Activated CD4-positive, alpha-beta memory T cell treated with anti-CD3 and anti-CD28 coated beads for 36 hours (primary cell): ENCODE measurements at places on chromosomes 12 and 14. TPM values are rescaled to one million over a fixed set of nuclear protein-coding genes. Genes with fewer than 3 reads are reported as not detected.

GRCh38 chr12:166425-167075, 47.4 kb downstream of the SLC6A12 start:
- DNase-seq = no peak

Gene KIF5A
- total RNA-seq = 0.90 TPM

Gene C1QL4
- total RNA-seq = not detected

DNA sequence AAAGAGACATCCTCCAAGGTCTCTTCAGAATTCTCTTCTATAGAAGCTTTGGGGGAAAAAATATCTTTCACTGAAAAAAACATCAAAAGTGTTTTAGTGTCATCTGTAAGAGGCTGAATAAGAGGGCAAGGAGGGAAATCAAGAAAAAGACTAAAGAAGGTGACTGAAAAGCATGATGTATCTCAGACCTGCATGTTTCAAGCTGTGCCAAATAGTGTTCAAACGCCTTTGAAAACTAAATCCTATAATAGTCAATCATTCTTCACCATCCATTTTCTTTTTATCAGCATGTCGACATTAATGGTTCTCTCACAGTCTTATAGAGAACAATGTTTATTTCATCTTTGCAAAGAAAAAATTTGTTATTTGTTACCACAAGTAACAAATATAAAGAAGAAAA, 94.5 kb downstream of the CEP128 start:
- DNase-seq = no peak

Gene SRRM4
- not detected for total RNA-seq

Gene GSKIP
- total RNA-seq = 29.7 TPM

DNA sequence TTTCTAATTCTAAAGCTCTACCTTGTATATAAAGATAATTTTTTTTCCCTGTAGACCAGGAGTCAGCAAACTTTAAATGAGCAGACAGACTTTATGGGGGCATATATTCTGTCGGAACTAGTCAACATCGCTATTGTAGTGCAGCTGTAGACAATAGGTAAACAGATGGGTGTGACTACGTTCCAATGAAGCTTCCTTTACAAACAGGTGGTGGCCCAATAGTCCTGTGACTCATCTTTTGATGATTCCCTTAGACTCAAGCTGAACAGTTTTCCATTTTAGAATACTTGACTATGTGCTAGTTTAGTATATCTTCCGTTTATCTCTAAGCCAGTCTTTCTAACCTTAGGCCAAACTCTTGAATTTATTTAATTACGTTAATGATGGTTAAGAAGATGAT, 16.3 kb downstream of the MUCL1 start:
- DNase-seq = no peak

Gene NAA30
- 14.4 TPM for total RNA-seq

DNA sequence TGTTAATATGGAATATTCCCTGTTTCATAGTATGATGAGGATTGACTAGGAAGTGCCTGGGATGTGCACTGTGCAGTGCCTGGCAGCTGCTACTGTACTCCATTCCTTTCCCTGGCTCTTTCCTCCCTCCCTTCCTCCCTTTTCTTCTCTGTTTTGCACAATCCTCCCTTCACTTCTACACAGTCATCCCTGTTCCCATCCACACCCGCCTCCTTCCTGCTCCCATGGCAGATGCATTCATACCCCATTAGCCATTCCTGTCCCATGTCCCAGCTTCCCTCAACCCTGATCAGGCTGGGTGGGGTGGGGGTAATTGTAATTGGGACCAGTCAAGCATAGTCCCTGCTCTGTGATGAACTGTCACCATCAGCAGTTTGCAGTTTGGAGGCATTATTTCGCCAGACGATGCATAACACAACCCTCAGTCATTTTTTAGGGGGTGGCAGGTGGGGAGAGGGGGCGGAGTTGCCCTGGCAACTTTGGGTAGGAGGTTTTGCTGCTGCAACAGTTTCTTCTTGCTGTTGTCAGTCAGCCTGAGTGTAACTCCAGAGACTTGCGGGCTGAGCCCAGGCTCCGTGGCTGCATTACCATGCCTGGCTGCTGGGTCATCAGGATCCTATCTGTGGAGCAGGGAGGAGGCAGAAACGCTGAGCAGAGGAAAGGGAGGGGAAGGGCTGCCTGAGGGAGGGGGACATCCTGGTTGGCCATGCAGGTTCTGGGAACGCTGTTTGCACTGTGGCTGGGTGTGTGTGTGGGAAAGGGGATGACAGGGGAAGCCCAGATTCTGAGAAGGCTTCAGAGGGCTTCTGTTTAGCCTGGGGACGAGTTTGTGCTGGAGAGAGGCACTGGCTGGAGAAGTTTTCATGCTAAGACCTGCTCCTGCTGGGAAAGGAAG, 4.1 kb upstream of the KRT84 start:
- DNase-seq = no peak

Gene TIMM9
- 66.7 TPM for total RNA-seq

GRCh38 chr12:132075714-132076553, 68.2 kb downstream of the DDX51 start:
- no peak for DNase-seq

- no peak for DNase-seq
Measured at GRCh38 chr12:26340649-26341048, 145.3 kb downstream of the SSPN start.

DNA sequence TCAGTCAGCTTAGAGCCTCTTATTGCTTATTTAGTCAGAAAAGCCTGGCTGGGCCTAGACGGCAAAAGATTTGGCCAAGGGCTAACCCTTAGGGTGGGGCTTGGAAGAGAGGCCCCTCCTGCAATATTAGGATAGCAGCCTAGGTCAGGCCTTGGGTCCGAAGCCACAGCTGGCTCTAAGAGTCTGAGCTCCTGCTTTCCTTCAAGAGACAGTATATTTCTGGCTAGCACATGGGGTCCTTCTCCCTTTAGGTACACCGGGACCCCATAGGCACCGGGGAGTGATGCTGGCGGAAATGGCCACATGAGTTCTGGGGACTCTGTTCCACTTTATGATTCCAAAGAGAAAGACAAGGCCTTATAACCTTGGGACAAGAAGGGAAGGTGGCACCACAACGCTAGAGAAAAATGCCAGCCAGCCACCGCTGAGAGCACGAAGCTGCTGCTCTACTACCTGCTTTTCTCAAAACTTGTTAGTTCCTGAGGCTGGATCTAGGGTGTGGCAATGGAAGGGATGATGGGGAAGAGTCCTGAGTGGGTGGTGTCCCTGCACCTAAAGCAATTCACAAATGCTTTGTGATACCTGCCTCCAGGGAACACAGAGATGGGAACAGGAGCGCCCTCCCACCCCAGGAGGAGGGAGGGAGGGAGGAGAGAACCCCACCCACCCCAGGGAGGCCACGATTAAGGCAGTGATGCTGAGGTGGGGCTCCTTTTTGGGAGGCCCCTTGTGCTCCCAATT, 3.1 kb upstream of the AVIL start:
- no peak for DNase-seq

GRCh38 chr14:81591266-81591665, 57.6 kb upstream of the SEL1L start:
- DNase-seq = no peak

Gene NELL2
- 40.5 TPM for total RNA-seq

- DNase-seq = no peak
Measured at GRCh38 chr12:68462803-68463202, 130.6 kb upstream of the MDM1 start.

- DNase-seq = no peak
Measured at GRCh38 chr12:76303365-76303764, 44.9 kb downstream of the BBS10 start.

DNA sequence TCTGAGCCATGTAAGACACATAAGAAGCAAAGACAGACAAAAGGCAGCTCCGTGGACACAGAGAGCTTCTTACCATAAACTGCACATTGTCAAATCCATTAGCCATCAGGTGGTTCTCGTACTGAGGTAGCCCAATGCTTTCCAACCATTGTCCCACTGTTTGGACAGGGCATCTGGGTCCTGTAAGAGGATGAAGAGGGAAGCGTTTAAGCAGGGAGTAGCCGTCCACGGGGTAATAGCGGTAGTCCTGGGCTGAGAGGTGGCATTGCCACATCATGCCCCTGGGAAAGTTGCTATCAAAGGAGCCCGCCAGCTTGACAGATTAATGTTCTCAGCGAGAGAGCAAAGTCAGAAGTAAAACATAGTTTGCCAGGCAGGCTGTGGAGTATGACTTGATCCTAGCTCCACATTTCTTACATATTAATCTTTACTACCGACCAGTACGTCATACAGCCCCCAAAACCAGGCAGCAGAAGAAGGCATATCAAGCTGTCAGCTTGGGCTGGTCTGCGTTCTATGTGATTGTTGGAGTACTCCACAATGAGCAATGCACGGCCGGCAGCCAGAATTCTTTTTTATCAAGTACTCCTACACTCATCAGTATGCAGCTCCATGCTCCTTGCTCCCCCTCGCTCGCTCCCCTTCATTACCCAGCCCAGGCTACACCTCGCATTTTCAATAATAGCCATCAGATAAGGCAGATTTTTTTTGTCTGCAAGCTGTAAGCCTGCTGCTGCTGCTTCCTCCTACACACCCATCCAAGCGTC, 493.2 kb upstream of the GARIN6 start:
- DNase-seq = no peak

- no peak for DNase-seq
Measured at GRCh38 chr12:67275380-67275913, 6.3 kb downstream of the CAND1 start.

Gene NXPH4
- 0.46 TPM for total RNA-seq

DNA sequence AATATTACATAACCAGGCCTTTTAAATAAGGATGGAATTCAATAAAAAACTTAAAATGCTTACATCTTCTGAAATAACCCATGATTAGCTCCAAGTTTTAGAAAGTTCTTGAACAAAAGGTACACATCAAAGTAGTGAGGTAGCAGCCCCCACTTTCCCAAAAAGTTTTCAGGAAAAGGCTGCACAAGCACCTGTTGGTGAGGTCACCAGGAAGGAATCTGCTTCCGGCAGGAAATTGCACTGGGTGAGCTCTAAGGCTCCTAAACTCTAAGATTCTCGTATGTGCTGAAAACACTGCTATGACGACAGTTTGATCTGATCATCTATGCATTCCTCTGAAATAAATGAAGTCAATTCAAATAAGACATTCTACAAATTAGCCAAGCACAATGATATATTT, 34.3 kb upstream of the TTC7B start:
- DNase-seq = no peak

Gene LRIG3
- not detected for total RNA-seq

Gene REC8
- 24.9 TPM for total RNA-seq

GRCh38 chr12:10408842-10409241, 715 bp downstream of the KLRC4 start:
- no peak for DNase-seq

DNA sequence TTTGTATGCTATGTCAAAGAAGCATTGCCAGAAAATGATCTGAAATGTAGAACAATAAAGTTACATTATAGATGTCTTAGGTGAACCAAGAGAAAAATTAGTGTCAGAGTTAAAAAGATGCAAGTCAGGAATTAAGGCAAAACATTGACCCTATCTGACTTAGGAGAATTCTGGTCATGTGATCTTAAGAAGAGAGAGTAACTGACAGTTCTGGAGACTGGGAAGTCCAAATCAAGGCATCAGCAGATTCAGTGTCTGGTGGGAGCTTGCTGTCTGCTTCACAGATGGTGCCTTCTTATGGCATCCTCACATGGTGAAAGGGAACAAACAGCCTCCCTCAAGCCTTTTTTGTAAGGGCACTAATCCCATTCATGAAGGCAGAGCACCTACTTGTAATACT, 42.8 kb downstream of the BICD1 start:
- DNase-seq = no peak

- DNase-seq = no peak
Measured at GRCh38 chr12:21647179-21647578, 10.5 kb downstream of the LDHB start.

Gene DENR
- total RNA-seq = 58.2 TPM
